Esophagus squamous epithelium (tissue), 5 donors: ENCODE measurements at places on chromosomes 11 and 22.

DNA sequence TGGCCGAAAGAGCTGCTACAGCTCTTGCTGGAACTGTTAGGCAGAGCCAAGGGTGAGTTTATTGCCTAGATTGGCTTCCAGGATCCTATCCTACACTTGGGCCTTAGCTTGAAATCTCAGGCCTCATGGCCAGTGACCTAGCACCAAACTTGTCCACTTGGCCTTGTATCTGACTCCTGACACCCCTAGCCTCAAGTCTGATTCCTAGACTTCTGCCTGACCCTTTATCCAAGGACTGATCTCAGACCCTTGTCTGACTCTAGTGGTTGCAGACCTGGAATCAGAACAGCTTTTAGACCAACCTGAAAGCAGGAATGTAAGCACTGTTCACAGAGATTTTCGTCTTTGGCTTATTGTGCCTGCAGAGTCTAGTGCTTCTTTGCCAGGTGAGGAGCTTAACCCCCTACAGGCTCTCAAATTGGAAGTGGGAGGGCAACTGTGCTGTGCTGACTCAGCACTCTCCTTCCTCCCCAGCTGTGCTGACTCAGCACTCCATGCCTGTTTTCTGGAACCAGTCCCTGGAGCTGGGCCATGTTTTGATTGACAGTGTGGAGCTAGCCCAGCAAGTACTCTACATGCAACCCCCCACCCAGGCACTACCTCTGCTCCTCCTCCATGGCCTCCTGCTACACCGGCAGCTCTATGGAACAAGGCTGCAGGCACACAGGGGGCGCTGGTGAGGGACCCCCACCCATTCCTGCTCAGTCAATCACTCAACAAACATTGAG, 35.1 kb downstream of the RRP8 start:
- DNase-seq, result no peak

DNA sequence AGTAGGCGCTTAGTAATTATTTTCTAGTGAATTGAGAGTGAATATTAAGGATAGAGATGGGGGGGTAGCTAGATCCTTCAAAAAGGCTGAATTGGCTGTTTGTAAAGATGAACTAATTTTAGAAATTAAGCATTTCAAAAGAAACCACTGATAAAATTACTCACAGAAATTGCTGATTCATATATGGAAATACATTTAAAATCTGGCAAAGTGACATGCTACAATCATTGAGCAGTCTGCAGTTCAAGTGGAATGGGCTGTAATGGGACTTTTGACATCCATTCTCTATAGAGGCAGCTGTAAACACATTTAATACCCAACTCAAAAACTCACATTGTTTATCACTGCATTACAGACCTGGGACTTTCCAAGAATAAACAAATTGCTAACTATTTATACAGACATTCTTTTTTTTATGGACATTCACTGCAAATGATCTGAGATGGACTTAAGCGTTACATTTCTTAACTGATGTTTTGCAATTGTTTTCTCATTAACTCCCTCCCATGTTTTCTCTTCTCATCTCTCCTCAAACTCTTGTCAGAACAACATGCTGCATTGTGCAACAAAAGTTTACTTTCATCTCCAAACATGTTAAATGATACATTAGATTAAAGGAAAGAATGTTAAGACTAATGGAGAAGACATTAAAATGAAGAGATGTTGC, 42.1 kb upstream of the MMP7 start:
- DNase-seq, result no peak

- DNase-seq, result no peak
These were observed 14.2 kb upstream of the ST14 start for GRCh38 chr11:130145311-130145812.

DNA sequence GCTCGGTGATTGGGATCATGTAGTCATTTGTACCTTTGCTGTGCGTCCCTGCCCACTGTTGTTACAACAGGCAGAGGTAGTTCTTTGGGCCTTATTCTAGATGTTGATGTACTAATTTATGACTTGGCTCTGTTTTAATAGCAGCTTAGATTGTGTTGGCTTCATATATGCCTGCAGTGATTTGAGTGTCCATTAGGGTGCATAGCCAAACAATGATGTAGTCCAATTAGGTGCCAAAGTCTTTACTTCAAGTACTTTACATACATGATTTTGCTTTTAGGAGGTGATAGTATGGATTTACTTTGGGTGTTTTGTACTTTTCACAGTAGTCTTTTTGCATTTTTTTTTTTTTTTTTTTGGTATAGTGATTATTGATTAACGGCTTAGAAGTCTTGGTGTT, 46.4 kb downstream of the PPP6R3 start:
- no peak for DNase-seq

GRCh38 chr11:35146074-35146521, 7.1 kb downstream of the CD44 start:
- no peak for DNase-seq

- DNase-seq, result no peak
These were observed 89.1 kb upstream of the FIBIN start for GRCh38 chr11:26904801-26905200.
